ENCODE measurements at places on chromosomes 4 and X.

- peak; percentile 56 for DNase-seq
Observed at GRCh38 chr4:104591510-104591911, 96.8 kb upstream of the CXXC4 start.

DNA sequence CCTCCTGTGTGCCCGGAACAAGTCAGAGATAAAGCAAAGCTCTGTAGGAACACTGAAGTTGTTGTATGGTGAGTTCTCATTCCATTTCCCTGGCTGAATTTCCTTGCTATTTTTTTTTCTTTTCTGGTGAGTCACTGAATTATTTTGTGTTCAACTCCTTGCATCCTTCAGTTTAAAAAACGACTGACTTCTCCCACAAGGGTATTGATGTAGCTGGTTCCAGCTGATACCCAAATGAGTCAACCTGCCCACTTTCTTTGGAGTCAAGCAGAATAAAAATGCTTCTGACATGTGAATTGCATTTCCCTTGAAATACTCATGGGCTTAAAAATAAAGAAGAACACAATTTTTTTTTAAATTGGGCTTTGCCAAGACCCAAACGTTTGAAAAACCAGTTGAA lies 85.5 kb downstream of the SHOX start:
- DNase-seq, result no peak

DNA sequence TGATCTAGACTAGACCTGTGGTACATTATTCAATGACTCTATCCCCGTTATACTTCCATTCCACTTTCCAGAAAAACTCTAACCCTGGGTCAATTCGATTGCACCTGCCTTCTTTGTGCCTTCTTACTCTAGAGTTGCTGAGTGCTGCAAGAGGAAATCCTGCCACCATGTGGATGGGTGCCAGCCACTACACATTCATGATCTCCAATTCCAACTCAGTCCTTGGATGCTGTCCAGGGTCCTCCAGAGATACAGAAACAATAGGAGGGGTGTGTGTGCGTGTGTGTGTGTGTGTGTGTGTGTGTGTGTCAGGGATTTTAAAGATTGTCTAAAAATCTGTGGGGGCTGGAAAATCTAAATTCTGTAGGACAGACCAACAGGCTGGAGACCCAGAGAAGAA lies 42.9 kb upstream of the INTS6L start:
- DNase-seq, result peak; percentile 74

DNA sequence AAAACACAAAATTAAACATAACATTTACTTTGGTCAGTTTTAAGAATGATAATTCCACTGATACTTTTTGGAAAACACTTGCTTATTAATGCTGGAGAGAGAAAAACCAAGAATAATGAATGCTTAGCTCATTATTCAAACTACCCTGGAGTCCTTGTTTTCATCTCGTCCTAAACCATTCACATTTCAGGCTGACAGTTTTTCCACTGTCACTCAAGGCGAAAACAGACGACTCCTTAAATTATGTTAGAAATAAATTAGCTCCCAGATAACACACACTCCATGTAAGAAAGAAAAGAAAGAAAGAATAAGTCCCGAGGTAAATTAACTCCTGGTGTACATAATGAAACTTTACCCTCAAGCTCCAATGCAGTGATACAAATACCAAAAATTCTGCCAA lies 33.5 kb downstream of the TLR10 start:
- no peak for DNase-seq

- no peak for DNase-seq
Observed at GRCh38 chr4:147620315-147620714, 3.1 kb downstream of the TMEM184C start.

- DNase-seq, result peak; percentile 68
Observed at GRCh38 chr4:141132709-141133145, 542 bp downstream of the RNF150 start.

GRCh38 chr4:95847908-95848460 lies 8.1 kb downstream of the PDHA2 start:
- no peak for DNase-seq

DNA sequence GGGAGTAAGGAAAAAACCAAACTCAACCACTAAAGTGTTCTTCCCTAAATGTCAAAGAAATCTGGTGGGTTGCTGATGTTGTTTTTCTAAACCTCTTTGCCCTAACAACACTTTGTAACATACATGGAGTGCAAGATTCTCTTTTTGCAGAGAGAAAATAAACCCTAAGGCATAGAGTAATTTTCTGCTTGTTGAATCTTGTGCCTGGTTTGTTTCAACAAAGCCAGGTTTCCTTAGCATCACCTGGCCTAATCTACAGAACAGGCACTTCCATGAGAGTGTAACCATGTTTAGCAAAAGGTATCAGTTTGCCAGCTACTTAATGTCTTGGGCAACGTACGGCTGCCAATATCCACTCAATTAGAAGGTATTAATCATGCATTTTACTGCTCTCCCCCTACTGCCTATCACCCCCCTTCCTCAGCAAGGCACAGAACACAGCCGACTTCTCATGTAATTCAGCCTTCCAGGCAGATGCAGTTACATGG lies 219.2 kb downstream of the MAML3 start:
- no peak for DNase-seq

GRCh38 chr4:3322059-3322550 lies 29.3 kb downstream of the RGS12 start:
- no peak for DNase-seq

GRCh38 chr4:2800691-2801596 lies 8.1 kb downstream of the SH3BP2 start:
- peak; percentile 81 for DNase-seq

DNA sequence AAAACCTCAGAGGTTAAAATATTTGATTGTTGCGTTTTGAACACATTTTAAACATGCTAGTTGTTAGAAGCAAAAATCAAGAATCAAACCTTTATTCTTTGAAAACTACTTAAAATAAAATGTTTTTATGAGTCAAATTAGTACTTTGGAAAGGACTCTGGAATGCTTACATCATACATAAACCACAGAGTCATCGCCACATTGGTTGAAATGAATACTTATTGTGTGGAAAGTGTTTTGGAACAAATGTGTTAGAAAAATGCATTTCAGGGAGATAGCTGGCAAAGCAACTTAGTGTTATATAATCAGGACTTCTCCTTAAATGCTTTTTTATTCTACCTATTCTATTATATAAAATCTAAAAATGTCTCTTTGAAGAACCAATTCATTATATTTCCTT lies 49.4 kb upstream of the CAMK2D start:
- DNase-seq, result no peak

GRCh38 chr4:185805979-185806378 lies 6.0 kb downstream of the SORBS2 start:
- DNase-seq, result no peak

- DNase-seq, result no peak
Observed at GRCh38 chr4:15469402-15470127, at the start of gene CC2D2A. CC2D2A (plus strand) TSS chr4:15469882; CDS start chr4:15475933, 6,051 bp downstream.

DNA sequence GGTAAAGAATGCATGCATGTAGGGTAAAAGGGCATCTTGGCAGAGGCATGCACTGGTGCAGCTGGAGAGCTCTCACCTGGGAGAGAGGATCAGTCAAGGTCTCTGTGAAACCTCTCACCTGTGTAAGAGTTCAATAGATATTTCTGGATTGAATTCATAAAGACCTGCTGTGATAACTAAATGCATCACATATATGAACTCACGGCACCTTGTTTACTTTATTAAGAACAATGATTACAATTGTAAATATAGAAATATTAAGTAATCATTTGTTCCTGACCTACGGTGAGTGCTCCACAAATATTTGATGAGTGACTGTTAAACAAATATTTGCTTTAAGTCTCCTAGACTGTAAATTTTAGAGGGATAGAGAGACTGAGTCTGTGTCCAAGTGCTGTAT lies 85.9 kb upstream of the PAQR3 start:
- no peak for DNase-seq

DNA sequence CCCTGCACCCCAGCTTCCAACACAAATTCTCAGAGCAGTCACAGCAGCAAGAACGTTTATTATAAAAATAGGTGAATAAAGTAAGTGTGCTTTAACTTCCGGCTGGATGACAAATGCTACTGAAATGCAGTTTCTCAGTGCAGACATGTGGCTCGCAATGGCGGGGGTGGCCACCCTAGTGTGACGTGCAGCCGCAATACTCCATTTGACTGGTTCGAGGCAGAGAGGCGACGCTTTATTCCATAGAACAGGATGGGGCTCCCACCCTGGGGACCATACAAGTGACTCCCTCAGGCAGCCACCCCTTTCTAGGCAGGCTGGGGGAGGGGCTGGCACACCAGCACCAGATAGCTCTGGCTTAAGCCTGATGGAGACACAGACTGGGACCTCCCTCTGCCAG lies 14.5 kb downstream of the TNIP2 start:
- DNase-seq, result no peak

DNA sequence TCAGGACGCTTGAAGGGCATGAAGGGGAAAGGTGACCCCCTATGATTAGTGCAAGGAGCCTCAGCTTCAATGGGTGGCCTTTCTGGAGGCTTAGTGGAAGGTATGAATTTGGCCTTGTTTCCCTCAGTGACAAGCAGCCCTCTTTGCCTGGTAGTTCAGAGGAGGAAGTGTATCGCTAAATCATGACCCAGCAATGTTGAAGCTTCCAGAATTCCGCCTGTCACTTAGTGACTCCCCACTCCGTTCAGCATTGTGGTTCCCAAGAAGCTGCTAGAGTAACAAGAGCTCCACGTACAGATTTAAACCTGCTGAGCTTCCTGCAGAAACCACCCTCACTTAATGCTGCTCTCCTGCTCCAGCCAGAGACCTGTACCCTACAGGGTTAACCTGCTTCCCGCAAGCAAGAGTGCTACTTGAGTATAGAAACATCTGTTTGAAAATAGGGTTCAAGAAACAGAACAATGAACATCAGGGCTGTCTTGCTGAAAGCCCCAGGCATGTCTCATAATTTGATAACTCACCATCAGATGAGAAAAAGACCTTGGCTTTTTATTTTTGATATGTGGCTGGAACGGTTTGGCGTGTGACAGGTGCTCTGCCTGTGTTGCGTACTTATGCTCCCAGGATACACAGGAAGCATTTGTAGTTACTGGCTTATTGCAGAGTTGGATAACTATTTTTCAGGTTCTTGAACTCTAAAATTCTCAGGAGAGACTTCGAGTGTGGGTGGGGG lies 105.2 kb downstream of the UCHL1 start:
- no peak for DNase-seq

GRCh38 chr4:77788990-77789389 lies 30.2 kb downstream of the CNOT6L start:
- DNase-seq, result no peak

DNA sequence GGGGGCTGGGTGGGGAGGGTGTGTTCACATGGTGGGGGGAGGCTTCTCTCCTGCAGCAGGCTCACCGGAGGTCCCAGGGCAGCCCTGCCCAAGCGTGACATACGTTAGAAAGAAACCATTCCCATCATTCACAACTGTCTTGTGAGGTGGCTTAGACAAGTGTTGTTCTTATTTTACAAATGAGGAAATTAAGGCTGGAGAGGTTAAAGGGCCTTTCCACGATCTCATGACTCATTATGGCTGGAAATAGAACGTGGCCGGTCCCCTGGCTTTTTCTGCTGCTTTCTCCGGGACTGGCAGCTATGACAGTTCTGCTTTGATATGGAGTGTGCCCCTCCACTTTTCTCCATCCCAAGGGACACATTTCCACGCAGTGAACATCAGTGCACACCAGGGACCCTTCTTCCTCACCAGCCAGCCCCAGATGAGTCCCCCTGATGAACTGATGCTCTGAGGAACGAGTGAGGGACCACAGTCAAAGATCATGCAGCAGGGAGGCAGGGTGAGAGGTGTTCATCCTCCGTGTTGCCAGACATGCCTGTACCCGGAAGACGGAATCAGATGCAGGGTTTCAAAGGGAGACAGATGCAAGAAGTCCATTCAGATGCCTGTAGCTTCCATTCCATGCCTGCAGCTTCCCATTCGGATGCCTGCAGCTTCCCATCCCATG lies 64.0 kb upstream of the ACSL1 start:
- DNase-seq, result no peak

DNA sequence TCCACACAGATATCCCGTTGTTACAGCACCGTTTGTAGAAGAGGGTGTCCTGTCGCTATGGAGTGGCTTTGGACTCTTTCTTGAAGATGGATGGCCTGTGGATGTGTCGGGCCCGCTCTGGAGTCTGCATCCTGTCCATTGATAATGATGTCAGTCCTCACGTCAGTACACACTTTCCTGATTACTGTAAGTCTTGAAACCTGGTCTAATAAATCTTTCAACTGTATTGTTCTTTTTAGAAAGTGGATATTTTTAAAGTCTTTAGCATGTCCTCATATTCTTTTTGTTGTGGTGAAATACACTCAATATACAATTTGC lies 14.9 kb downstream of the MSANTD1 start:
- no peak for DNase-seq

DNA sequence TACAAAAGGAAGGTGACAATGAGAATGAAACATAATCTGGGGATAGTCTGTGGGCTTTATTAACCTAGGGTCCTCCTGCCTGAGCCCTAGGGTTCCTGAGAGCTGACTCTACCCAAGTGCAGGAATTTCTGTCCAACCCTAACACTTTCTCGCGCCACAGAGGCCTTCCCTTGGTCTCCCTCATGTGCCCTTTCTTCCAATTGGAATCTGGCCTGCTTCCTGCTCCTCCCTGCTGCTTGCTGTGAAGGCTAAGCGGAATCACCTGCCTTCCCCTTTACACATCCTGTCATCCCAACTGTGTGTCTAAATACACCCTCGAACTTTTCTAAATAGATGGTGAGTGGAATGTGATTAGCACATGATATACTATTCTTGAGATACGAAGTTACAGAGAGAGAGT lies 5.9 kb downstream of the MAGEA11 start:
- DNase-seq, result no peak

DNA sequence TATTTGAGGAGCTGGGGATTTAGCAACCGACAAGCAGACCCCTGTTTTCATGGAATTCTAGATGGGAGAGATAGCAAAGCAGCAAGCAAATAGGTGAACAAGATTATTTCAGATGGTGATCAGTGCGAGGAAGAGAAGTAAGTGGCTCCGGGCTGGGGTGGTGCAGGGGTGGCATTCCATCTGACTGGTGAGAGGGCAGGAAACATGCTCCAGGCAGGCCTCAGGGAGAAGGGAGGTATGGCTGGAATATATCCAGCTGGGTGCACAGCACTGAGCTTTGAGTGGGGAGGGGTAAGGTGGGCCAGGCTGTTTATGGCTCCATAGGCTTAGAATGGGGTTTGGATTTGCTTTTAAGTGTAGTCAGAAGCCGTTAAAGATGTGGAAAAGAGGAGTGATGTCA lies 21.2 kb downstream of the PTTG2 start:
- no peak for DNase-seq

GRCh38 chrX:101091817-101092216 lies 6.2 kb upstream of the CENPI start:
- DNase-seq, result no peak

DNA sequence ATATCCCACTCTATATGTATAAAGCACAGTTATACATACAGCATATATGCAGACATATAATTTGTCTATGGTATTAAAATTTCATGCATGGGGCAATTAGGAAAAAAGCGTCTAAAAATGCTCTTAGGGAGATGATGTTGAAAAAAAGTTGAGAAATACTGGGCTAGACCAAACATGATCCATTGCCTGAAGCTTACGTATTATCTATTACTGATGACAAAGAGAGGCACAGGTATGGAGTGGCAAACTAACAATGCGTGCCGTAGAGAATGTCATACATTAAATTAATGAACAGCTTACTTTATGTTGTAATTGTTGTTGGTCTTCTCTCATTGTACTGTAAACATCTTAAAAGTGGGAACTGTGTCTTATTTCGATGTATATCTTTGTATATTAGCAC lies 13.9 kb downstream of the RHOH start:
- no peak for DNase-seq

Data from heart left ventricle (tissue), 16 donors.